ENCODE measurements at places on chromosomes 7 and 10. TPM values are rescaled to one million over a fixed set of nuclear protein-coding genes. Genes with fewer than 3 reads are reported as not detected.

- DNase-seq, result peak; percentile 1
Observed at GRCh38 chr10:106175760-106176377, 988.6 kb downstream of the SORCS1 start.

GRCh38 chr7:82235713-82236112 lies 207.9 kb downstream of the CACNA2D1 start:
- DNase-seq, result peak; percentile 29

DNA sequence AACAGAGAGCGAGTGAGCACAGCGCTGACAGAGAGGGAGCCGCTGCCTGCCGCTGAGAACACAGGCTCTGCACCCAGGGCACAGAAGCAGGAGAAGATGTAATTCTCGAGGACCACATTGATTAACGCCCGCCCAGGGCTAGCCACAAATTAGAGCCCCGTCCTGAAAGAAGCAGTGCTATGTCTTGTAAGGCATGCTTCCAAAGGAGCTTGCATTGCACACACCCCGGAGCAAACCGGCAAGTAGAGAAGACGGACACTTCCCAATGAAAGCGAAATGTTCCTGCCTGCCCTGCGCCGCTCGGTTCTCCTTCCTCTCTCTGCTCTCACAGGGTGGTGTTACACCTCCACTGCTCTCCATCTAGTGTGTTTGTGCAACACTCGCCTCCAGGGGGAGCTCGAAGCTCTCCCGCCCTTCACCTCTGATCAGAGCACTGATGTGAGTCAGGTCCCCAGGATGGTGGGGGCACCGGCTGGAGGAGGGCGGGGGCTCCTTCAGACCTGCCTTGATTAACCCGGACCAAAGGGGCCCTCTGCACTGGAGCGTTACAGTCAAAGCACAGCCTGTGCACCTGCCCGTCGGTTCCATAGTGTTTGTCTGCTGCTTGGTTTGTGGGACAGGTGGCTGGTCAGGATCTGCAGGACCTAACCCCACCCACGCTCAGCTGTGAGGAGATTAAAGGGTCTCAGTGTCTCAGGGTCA lies 316.5 kb downstream of the ADARB2 start:
- peak; percentile 30 for DNase-seq

Gene HOXA13
- total RNA-seq, result 1.4 TPM

DNA sequence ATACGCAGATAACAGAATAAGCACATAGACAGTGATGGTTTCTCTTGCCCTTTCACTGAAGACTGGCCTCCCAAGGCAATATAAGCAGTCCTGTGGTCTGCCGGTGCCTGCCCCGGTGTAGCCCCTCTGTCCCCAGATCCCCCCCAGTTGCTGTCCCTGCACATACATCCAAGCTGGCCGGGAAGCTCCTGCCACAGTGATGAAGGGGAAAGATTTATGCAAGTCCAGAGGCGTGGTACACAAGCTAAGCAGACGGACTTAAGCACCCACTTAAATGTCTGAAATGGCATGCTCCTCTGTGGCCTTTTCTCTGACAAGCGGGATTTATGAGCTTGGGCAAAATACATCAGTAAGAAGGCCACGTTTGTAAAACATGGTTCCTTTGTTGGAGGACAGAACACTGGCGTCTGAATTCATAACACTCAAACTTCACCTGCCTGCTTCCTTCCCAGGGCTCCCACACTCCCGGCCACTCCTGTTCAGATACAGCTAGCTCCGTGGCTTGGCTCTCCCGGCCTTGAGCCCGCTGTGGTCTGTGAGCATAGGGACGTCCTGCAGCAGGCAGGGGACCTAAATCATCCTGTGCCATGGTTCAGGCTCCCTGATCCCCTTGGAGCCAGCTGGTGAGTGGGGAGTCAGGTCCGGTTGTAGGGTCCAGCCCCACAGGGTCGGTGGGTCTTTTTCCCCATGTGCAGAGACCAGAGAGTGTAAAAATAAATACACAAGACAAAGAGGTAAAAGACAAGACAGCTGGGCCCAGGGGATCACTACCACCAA lies 61.7 kb upstream of the PPP2R2D start:
- DNase-seq, result no peak

DNA sequence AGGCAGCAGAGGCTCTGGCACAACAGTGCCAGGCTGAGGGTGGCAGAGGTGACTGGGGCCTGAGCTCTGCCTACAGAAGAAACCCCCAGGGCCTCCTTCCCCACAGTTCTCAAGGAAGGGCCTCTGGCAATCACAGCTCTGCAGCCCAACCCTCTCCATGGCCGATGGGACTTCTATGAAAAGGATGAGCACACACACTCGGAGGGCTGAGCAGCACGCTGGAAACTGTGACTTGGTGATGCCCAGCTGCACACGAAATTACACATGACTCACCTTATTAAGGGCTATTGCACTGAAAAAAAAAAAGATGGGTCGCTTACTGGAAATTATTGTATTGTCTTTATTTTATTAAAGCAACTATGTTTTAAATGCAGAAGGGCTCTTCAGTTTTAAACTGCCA lies 42.9 kb upstream of the LRRC18 start:
- DNase-seq, result no peak

DNA sequence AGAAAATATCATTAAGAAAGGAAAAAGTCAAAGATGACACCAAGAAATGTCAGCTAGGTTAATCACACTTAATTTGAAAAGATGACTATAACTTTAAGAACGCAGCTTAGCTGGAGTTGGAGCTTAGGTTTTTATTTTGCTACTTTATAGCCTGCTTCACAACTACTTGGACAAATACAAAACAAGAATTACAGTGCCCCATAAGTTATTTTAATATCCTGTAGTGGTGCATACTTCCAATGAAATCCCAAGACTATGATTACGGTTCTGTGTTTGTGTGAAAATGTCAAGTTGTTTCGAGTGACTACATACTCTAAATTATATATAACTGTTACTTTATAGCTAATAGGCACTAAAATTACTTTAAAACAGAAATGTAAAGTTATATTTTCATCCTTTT lies 244.6 kb upstream of the MGMT start:
- DNase-seq, result no peak

Gene DYDC2
- not detected for total RNA-seq

GRCh38 chr7:24718977-24719491 lies 38.2 kb downstream of the GSDME start:
- DNase-seq, result no peak

GRCh38 chr10:60827791-60828488 lies 49.7 kb downstream of the CDK1 start:
- peak; percentile 89 for DNase-seq

DNA sequence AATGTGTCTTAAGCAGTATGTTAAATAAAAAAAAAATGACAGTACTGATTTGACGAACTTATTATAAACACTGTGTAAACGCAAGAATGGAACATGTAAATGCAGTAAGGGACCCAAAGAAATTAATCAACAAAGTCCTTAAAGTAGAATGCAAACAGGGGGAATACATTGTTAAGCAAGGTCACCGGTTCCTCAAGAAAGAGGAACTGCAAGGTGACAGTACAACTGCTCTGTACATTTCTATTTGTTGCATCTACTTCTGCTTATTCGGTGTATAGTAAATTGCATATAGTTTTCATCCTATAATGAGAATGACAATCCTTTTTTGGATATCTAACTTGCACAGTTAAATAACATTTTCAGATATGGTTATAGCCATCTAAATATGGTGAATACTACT lies 387.0 kb upstream of the SEMA3D start:
- no peak for DNase-seq

Gene PON1
- total RNA-seq, result not detected

Gene CALML3
- total RNA-seq, result not detected

All from M059J (cell line).